Naive thymus-derived CD4-positive, alpha-beta T cell (primary cell): ENCODE measurements at places on chromosomes 6 and 20. TPM values are rescaled to one million over a fixed set of nuclear protein-coding genes. Genes with fewer than 3 reads are reported as not detected.

GRCh38 chr6:145031001-145031400 is 704.3 kb downstream of the EPM2A start:
- H3K4me3 ChIP-seq: no peak overlapping the region
- no peaks in the 10 kb centered on the region for H3K36me3 ChIP-seq
- H3K27ac ChIP-seq: no peak overlapping the region

DNA sequence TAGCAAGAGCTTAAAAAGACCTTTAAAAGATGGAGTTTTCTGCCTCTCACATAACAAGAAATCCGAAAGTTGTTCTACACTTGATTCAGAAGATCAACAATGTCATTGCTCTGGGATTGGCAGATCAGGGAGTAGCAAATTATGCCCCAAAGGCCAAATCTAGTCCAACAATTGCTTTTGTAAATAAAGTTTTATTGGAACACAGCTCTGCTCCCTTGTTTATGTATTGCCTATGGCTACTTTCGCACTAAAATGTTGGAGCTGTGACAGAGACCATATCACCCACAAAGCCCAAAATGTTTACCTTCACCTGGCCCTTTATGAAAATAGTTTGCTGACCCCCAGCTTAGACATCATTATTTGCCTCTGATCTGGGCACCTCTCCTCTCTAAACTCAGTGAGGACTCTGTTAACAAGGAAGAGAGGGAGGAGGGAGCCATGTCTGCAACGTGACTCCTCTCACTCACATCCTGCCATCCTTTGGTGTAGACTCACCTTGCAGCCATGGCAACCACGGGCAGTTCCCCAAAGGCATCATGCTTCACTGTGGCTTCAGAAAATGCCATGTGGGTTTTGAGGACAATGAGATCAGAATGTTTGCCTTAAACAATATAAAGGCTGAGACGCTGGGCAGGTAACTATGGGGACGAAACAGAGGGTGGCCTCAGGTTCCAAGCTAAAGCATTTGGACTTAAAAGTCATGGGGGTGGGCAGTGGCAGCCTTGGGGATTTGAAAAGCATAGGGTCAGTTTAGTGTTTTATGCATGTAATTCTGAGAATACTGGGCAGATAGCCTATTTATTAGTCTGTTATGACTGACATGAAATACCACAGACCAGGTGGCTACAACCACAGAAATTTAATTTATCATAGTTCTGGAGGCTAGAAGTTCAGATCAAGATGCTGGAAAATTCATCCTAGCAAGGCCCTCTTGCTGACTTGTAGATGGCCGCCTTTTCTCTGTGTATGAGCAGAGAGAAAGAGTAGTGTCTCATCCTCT is 149.7 kb upstream of the TNFAIP3 start:
- peak; percentile 84 for DNase-seq
- H3K27me3 ChIP-seq: no peaks in the 10 kb centered on the region
- H3K36me3 ChIP-seq: no peaks in the 10 kb centered on the region
- H3K27ac ChIP-seq: peak overlapping the region; percentile 65
- peaks cover 17% of the 10 kb centered on the region for H3K4me1 ChIP-seq
- H3K4me3 ChIP-seq: no peak overlapping the region

DNA sequence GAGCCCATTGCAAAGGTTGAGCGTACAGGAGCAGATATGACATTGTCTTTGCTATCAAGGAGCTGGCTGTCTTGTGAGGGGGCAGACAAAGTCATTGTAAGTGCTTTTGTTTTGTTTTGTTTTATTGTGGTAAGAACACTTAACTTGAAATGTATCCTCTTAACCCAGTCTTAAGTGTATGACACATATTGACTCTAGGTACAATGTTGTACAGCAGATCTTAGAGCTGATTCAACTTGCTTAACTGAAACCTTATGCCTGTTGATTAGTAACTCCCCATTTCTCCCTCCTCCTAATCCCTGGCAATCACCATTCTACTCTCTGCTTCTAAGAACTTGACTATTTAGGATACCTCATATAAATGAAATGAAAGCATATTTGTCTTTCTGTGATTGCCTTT is 429.0 kb downstream of the BMP2 start:
- no peaks in the 10 kb centered on the region for H3K36me3 ChIP-seq
- H3K27ac ChIP-seq: no peak overlapping the region
- H3K4me1 ChIP-seq: no peaks in the 10 kb centered on the region
- no peak overlapping the region for H3K4me3 ChIP-seq
- H3K27me3 ChIP-seq: no peaks in the 10 kb centered on the region
- no peak for DNase-seq

DNA sequence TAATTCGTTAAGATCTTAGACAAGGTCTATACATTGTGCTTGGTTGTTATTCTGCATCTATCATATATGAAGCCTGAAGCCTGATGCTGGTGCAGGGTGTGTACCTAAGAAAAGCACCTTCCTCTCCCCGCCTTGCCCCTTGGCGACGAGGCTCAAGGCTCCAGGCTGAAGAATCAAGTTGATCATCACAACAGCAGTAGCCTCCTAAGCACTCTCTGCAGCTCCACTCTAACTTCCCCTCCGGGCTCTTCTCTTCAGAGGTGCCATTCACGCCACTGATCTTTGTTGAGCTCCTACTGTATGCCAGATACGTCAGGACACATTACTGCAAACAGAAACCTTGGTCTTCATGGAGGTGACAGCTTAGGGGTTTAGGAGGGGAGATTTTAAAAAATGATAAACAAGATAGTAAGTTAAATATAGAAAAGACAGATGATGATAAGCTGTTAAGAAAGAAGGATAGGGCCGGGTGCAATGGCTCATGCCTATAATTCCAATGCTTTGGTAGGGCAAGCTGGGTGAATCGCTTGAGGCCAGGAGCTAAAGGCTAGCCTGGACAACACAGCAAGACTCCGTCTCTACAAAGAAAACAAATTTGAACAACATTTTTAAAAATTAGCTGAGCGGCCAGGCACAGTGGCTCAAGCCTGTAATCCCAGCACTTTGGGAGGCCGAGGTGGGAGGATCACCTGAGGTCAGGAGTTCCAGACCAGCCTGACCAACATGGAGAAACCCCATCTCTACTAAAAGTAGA is 38.4 kb upstream of the ZNF217 start:
- H3K4me3 ChIP-seq: no peak overlapping the region
- DNase-seq: no peak
- H3K36me3 ChIP-seq: no peaks in the 10 kb centered on the region
- no peaks in the 10 kb centered on the region for H3K27me3 ChIP-seq
- H3K4me1 ChIP-seq: peaks cover 8% of the 10 kb centered on the region

Gene ZBTB46
- 0.28 and 0.34 TPM in 2 replicates for total RNA-seq

DNA sequence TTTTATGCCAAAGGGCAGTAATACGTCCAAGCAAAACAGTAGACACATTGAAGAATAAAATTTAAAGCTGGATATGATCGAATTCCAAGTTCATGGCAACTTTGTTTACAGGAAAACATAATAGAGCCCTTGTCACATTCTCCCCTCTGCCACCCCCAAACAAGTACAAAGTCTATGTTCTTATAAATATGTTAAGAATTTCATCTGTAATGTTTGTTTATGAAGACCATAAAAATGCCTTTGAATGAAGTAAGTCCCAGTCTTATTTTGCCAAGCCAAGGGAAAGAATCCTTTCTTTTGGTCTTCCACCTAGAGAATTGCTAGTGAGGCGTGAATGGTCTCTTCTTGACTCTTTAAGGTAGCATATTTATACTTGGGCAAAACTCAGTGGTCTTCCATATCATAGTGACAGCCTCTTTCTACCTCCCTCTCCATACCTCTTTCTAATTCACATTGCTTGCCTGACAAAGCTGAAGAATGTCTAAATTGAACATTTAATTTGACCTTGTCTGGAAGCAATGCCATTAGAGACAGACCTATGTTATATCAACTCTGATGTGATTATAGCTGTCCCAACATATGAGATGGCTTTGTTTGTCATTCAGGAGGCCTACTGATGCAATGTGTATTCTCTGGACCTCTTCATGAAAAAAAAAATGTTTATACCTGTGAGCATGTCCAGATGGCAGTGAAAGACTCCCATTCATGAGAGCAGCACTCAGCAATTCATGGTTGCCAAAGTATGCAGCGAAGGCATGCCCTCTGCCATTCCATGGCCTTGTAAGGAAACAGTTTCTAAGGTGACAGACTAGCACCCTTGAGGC is 70.6 kb upstream of the CCN2 start:
- H3K27me3 ChIP-seq: no peaks in the 10 kb centered on the region
- DNase-seq: no peak
- no peaks in the 10 kb centered on the region for H3K36me3 ChIP-seq
- no peak overlapping the region for H3K4me3 ChIP-seq

Gene CHRNA4
- total RNA-seq: not detected
